Activated naive CD4-positive, alpha-beta T cell treated with anti-CD3 and anti-CD28 coated beads for 36 hours (primary cell): ENCODE measurements at places on chromosomes 6 and 20.

DNA sequence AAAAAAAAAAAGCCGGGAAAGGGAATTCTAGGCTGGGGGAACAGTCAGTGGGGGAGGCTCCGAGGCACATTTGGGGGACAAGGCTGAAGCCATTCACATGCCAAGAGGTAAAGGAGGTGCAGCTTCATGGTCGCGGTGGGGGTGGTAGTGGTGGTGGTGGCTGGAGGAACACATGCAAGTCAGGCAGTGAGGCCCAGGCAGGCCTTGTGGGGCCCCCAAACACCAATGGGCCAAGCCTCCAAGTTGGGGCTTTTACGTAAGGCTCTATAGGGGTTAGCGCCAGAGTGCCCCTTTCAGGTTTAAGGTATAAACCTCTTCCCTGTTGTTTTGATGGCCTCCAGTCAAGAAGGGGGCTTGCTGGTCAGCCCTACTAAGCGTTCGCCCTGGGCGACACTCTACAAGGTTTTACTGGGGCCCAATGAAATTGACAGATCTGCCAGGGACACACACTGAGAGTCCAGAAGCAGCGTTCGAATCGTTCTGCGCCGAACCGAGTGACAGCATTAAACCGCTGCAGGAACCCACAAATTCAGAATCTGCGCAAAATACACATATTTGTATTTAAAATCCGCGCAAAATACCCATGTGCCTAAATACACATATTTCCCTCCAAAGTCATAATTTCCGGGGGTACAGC is 818 bp upstream of the AP5S1 start:
- no peak for DNase-seq

DNA sequence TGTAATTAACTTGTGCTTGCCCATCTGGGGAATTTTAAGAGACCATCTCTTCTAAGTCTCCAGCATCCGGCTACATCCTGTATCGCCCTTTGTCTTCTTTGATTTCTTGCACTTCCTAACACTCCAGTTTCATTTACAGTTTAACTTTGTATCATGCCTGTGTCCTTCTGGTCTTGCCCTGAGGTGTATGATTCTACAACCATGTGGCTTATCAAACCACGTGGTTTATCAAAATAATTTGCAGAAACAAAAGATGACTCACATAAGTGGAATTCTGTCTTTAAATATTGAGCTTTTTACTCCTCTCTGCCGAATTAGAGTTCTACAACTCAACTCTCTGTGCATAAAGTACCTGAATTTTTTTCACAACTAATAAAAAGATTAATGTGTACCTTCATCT is 580.7 kb downstream of the KIF16B start:
- no peak for DNase-seq

DNA sequence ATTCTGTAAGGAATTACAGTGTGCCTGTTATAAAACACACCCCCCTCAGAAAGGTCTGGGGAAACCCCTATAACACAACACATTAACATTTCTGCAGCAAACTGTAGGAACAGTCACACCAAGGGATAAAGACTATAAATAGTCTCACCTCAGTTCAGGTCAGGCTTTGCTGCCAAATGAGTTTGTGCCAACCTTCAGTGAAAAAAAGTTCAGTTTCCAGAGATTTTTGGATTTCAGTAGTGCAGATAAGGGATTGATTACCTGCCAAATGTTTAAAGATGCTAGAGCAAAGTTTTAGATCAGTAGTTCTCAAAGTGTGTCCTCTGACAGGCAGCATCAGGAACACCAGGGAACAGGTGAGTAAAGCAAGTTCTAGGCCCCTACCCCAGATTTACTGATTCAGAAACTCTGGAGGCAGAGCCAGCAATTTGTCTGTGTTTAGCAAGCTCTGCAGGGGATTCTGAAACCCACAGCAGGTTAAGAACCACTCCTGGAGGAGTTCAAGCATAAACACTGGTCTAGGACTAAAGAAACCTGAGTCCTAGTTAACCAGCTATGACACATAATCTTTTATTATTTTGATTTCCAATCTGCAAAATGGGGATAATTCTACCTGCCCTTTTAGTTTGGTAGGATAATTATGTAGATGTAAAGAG is 111.0 kb downstream of the RCAN2 start:
- no peak for DNase-seq

DNA sequence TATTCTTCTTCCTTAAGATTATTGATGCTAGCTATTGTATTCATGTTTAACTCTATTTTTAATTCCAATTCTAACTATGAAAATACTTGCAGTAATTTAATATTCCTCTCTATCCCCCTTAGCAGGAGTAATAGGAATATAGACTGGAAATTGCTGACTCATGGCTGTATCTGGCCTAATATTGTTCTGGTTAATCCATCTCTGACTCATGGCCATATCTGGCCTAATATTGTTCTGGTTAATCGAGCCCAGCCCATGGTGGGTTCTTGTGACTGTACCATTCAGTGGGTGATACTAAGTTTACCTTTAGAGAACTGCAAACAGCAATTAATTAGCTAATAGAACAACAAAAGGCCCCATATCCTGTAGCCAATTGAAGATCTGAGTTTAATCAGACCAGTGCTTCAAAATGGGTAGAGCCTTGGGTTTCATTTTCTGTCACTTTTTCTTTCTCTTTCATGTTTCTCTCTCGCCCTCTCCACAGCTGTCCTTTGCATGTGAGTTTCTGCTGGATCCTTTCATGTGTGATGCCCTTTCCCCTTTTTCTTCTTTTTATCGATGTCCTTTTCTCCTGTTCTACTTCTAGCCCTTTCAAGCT is 50.6 kb downstream of the SLC22A3 start:
- no peak for DNase-seq

DNA sequence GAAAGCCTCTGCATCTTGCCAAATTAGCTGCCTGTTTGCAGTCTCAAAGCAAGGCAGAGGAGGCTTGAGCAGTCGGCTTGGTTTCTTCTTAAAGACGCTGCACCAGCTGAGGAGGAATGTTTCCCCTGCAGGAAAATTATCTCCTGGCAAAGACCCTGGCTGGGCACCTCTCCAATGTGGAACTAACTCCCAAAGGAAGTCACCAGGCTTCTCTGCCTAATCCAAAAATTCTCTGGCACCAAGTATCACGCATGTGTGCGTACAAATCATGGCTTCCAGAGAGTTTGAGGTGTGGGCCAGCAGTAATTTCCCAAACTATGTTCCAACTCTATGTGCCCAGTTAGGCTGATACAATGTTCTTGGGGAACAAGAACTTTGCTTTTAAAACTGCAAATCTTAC is 176.2 kb downstream of the KIF16B start:
- no peak for DNase-seq

- DNase-seq: no peak
These were observed 15.7 kb upstream of the IGF2R start for GRCh38 chr6:159953091-159953601.

- no peak for DNase-seq
These were observed 516.8 kb upstream of the MARCKS start for GRCh38 chr6:113340371-113340770.

- no peak for DNase-seq
These were observed 32.5 kb downstream of the PIGU start for GRCh38 chr20:34644345-34644744.

- DNase-seq: no peak
These were observed 23.6 kb upstream of the SLC4A11 start for GRCh38 chr20:3262566-3262965.

GRCh38 chr20:19048995-19049501 is 163.4 kb upstream of the SLC24A3 start:
- no peak for DNase-seq
